Naive thymus-derived CD8-positive, alpha-beta T cell (primary cell): ENCODE measurements at places on chromosomes 1 and 21.

DNA sequence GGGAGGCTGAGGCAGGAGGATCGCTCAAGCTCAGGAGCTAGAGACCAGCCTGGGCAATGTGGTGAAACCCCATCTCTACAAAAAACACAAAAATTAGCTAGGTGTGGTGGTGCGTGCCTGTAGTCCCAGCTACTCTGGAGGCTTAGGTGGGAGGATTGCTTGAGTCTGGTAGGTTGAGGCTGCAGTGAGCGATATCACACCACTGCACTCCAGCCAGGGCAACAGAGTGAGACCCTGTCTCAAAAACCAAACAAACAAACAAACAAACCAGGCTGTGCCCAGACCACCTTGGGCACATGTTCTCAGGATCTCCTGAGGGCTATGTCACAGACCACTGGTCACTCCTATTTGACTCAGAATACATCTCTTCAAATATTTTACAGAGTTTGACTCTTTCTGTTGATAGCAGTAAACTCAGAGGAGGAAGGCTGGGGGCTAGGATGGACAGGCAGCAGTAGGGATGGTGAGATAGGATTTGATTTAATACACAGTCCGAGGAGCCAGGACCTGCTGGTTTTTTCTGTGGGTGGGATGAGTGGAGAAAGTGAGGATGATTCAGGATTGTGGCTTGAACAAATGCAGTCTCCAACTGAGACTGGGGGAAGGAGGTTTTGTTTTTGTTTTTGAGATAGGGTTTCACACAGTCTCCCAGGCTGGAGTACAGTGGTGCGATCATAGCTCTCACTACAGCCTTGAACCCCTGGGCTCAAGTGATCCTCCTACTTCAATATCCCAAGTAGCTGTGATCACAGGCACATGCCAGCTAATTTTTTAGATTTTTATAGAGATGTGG lies 46.5 kb downstream of the OLFML3 start:
- DNase-seq, result no peak

- DNase-seq, result no peak
Observed at GRCh38 chr1:41362357-41362721, 1.1 kb downstream of the FOXO6 start.

DNA sequence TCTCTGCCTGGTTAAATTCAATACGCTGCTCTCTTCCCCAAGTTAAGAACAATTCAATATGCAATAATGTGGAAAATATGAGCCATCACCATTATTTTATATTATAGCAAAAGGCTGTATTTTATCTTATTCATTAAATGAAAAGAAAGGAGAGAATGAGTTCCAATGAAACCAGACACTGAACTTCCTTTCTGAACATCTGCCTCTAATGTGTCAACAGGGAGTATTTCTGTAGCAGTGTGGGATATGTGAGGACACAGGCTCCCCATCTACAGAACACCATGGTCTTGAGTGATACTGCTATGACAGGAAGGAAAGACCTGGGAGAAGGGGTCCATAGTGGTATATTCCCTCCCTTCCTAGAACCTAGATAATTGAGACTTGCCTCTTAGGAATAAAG lies 46.3 kb downstream of the CASQ2 start:
- DNase-seq, result no peak

DNA sequence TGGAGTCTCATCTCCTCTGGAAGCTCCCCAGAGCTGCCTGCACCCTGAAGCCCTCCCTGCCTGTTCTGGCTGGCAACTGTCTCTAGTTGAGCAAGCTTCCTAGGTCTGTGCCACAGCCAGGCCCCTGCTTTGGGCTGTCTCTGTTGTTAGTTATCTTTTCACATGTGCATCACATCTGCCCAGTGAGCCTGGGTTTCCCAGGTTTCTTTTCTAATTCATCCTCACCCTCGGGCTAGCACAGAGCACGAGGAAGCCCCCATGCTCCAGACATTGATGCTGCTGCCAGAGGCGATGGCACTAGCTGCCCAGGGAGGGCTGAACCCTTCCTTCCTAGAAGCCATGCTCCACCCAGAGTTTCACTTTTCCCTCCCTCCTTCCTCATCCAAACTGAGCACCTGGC lies 27.2 kb downstream of the RASSF5 start:
- DNase-seq, result no peak

DNA sequence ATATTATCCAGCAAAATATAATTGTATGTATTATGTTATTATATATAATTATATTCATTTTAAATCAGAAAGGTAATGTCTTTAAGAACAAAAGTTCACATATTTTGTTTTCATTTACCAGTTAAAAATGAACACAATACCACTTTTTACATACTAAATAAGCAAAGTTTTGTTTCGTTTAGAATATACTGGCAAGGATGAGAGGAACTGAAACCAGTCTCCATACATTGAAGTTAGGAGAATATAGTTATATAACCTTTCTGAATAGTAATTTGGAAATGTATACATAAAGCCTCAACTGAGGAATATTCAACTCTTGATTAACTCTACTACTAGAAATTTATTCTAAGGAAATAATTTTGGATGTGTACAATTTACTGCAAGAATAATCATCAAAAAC lies 110.5 kb downstream of the ZNF644 start:
- no peak for DNase-seq

- DNase-seq, result no peak
Observed at GRCh38 chr1:41330588-41331545, 30.4 kb upstream of the FOXO6 start.

DNA sequence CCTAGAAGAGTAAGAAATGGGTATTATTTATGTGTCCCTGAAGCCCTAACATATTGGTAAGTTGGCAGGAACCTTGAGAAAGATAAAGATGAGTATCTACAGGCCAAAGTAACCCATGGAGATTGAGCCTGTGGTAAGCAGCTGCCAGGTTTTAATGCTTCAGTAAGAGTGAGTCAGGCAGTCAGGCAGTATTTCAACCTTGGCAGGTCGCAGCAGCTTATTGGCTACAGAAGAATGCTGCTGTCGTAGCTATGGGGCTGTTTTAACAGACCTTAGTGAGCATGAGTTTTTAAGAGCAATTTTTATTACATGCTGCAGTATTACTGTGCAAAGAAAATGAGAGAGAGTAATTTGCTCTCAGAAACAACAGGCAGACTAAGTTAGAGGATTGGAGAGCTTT lies 10.3 kb upstream of the SLC30A10 start:
- no peak for DNase-seq

DNA sequence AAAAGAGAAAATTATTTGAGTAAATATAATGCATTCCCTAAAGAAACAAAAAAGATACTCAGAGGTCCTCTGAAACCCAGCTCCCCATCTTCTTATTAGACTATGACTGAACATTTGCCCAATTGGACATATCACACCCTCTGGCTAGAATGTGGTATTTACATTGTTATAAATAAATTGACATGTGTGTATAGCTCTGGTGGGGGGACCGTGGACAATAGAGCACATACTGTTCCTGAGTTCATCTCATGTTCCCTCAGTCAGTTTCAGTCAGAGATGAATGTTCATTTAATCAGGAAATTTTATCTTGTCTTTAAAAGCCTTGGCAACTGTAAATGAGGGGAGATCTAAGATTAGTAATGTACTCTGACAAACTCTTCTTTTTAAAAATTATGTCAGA lies 459.3 kb upstream of the ADAMTS5 start:
- DNase-seq, result no peak
